SJCRH30 (cell line): ENCODE measurements at places on chromosomes 7 and 10.
A peak's percentile ranks its signal among the peaks of the same experiment; 100 is the strongest.

GRCh38 chr7:158343526-158343925, 244.1 kb downstream of the PTPRN2 start:
- DNase-seq: no peak

DNA sequence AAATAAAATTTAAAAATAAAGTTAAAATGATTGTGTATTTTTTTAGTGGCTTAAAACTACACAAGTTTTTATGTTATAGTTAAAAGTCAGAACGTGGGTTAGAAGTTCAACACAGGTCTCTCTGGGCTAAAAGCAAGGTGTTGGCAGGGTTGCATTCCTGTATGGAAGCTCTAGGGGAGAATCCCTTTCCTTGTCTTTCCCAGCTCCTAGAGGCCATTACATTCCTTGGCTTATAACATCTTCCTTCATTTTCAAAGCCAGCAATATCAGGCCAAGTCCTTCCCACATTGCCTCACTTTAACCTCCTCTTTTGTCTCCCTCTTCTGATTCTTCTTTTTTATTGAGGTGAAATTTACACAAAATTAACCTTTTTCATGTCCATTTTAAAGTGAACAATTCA, 52.4 kb upstream of the EEPD1 start:
- no peak for DNase-seq

- DNase-seq: peak; percentile 35
Measured at GRCh38 chr10:77565590-77566023, 72.0 kb downstream of the KCNMA1 start.

- DNase-seq: no peak
Measured at GRCh38 chr7:132943645-132944044, 138.2 kb downstream of the CHCHD3 start.

DNA sequence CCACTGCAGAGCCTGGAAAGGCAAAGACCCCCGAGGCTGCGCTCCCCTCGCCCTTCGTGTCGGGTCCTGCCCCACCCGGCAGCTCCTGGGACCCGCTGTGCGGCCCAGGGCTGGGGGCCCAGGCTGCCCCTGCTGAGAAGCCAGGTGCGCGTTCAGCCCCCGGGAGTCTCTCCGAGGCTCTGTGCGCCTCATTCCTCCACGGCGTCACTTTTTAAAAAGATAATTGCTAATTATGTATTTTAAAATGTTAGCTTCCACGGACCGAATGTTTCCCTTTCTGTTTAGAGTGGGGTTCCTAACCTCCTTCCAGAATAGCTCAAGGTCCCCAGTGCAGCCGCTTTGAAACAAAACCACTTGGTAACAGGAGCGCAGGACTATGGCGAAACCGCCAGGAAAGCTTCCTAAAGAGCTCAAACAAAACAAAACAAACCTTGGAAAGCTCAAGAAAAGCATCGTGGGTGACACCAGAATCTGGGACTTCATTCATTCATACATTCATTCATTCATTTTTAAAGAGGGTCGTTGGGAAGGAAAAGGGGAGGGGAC, 45.6 kb downstream of the PDIA4 start:
- DNase-seq: peak; percentile 28

DNA sequence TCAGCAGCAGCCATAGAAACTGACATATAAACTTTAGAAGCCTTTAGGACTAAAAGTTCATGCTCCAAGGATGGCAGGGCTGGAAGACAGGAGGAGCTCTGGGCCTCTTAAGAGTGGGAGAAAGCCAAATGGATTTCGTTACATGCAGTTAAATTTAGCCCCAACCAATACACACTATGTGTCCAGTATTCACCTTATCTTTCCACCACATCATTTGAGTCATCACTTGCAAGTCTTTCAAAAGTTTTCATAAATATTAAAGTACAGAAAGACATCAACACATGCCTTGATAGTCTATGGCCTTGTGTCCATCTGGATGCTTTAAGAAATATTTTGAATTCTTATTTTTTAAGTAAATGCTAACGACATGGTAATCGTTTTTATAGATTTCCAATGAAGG, 392.4 kb upstream of the LRRN3 start:
- DNase-seq: no peak

- no peak for DNase-seq
Measured at GRCh38 chr10:63120554-63120953, 12.6 kb upstream of the NRBF2 start.

DNA sequence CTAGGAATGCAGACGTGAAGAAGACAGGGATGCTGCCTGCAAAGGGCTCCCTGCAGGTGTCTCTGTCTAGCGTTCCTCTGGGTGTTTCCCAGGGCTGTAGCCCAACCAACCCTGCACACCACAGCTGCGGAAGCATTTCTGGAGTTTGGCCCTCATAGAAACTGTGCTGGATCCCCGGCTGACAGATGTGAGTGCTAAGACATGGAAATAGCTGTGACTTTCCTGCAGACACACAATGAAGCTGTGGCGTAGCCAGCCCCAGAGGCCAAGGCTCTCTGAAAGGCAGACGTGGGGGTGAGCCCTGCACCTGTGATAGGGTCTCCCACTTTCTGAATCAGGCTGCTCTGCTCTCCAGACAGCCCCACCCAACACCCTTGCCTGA, 44.8 kb downstream of the ADCYAP1R1 start:
- no peak for DNase-seq

- no peak for DNase-seq
Measured at GRCh38 chr7:41886262-41886900, 183.5 kb upstream of the INHBA start.

- no peak for DNase-seq
Measured at GRCh38 chr7:27297356-27297755, 54.8 kb downstream of the EVX1 start.

GRCh38 chr7:29780346-29780745, 26.0 kb upstream of the WIPF3 start:
- DNase-seq: no peak

DNA sequence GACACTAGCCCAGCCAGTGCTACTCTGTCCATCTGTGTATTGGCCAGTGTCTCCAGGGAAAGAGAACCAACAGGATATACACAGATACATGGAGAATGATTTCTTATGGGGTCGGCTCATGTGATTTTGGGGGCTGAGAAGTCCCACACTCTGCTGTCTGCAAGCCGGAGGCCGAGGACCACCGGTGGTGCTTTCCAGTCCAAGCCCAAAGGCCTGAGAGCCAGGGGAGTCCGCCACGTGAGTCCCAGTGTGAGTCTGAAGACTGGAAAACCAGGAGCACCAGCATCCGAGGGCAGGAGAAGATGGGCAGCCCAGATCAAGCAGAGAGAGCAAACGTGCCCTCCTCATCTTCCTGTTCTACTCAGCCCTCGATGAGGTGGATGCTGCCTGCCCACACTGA, 71.5 kb downstream of the C10orf143 start:
- no peak for DNase-seq

DNA sequence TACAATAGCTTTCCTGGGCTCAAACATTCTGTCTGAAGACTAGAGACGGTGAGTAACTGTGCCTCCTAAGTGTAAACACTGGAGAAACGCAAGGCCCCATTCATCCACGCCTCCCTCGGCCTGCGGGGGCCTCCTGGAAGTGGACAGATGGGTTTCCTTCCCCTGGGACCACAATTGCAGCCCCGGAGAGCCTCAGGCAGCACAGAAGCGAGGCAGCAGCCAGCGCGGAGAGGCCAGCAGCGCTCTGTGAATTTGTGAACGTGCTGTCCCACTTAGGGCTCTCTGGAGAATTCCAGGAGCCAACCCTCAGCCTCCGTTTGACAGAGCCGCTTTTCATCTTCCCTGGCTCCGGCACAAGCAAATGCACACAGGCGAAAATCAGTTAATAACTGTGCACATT, 23.2 kb upstream of the CALN1 start:
- peak; percentile 87 for DNase-seq

DNA sequence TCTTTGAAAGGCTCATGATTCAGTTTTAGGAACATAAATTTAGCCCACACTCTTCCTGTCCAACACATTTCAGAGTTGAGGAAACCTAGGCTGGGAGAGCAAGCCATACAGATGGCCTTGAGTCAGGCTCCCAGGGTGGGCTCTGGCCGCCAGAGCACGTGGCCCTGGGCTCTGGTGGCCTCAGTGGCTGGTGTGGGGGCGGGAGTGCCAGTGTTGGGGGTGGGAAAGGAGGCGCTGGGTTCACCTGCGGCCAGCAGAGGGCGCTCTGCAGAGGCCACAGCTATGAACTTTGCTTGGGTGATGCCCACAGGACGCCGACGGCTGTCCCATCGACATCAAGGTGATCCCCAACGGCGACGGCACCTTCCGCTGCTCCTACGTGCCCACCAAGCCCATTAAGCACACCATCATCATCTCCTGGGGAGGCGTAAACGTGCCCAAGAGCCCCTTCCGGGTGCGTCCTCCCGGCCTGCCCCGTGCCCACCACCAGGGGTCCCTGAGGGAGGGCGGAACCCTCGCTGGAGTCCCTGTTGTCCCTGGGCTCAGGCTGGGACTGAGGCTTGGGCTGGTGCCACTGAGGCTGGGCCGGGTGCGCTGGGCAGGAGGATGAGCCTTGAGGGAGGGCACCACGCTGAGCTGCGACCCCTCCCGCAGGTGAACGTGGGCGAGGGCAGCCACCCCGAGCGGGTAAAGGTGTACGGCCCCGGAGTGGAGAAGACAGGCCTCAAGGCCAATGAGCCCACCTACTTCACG, 11.9 kb downstream of the FLNC start:
- DNase-seq: peak; percentile 59

DNA sequence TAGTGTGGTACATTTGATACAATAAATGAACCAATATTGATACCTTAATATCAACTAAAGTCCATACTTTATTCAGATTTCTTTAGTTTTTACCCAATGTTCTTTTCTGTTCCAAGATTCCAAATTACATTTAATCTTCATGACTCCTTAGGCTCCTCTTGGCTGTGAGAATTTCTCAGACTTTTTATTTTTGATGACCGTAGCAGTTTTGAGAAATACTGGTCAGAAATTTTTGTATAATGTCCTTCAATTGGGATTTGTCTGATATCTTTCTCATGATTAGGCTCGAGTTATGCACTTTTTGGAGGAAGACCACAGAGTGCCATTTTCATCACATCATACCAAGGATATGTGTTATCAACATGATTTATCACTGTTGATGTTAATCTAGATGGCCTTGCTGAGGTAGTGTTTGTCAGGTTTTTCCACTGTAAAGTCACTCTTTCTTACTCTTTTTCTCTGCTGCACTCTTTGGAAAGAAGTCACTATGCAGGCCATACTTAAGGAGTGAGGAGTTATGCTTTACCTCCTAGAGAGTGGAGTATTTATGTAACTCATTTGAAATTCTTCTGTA, 12.9 kb upstream of the ENTPD1 start:
- DNase-seq: no peak

DNA sequence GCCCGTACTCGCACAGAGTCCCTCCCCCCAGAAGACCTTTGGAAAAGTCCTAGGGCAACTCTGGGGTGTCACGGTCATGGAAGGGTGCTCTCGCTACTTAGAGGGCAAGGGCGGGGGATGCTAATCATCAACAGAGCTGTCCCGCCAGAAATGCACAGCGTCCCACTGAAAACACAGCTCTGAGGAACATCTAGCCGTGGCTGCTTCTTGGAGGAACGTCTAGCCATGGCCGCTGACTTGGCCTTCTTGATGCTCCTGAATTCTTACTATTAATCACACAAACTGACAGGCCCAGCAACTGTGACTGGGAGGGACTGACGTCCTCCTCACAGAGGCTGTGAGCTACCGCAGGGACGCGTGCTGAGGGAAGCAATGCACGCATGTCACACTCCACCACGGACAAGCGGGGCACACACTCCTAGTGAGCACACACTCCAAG, 1.7 kb downstream of the TUBGCP2 start:
- DNase-seq: no peak

DNA sequence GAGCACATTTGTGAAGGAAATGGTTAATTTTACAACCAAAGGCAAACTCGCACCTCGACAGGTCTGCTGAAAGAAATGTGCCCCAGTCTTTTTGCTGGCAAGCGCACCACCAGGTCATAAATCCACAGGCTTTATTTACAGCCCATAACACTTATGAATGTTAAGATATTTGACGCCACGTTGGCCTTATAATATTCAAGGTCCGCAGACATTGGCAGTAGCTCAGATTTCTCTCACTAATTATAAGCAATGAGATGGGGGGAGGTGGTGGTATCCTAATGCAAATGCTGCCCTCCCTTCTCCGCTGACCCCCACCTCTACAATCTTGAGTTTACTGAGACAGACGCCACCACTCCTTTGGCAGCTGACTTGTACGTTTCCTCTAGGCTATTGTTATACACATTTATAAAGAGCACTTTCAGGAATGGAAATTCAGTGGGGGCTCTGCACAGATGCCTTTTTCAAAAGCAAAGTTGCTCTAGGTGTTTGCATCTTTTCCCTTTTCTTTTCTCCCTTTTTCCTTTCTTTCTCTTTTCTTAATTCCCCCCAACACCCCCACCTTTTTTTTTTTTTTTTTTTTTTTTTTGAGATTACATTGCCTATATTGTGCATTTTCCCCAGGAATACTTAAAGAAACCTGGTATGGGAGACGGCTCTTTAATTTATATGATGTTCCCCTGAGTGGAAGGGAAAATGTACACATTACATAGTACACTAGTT, 6.7 kb downstream of the TCF7L2 start:
- peak; percentile 76 for DNase-seq

- no peak for DNase-seq
Measured at GRCh38 chr7:118129041-118129795, 54.7 kb upstream of the LSM8 start.

- no peak for DNase-seq
Measured at GRCh38 chr7:91226411-91226810, 37.8 kb upstream of the FZD1 start.

DNA sequence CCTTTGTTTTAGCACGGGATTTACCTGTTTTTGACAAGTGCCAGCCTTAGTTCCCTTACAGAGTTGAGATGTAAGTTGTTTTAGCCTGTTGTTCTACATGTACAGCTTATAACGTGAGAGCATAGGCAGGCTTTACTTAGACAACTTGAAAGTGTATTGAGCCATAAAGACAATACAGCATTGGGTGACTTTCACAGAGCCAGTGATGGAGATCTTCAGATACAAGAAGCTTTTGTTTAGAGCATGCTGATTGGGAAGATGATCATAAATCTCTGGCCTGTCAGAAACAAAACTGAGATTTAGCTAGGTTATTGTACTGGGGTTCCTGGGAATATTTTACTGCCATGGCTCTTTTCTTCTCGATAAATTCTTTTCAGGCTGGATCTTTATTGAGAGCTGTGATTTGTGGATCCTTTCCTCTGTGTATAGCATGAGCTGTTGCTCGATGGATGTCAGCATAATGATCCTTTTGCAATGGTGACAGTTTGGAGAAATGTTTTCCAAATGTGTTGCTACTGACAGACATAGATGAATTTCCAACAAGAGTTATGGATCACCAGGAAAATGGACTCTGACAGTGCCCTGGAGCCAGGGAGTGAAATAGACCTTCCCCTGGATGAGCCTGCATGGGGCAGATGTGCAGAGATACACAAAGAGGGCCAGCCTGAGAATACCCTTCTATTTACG, 30.2 kb downstream of the LHFPL3 start:
- no peak for DNase-seq

- no peak for DNase-seq
Measured at GRCh38 chr7:90351987-90352386, 5.5 kb downstream of the GTPBP10 start.

- DNase-seq: no peak
Measured at GRCh38 chr7:13912715-13913278, 76.7 kb downstream of the ETV1 start.

DNA sequence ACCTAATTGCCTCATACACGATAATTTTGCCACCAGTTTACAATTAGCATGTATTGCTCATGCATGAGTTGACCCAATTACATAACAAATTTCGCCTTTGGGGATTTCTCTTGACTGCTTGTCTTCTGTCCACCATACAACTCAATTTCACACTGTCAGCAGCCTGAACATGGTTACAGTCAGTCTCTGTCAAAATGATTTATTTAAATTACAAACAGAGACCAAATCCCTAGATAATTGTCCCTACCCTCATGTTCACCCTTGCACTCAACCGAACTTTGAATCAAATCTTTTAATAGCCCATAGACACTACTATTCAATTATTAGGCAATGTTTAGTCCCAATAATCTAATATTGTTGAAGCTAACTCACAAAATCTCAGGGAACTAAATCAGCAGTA, 59.7 kb upstream of the NEBL start:
- DNase-seq: no peak
